ENCODE measurements at places on chromosomes 7 and 10.

DNA sequence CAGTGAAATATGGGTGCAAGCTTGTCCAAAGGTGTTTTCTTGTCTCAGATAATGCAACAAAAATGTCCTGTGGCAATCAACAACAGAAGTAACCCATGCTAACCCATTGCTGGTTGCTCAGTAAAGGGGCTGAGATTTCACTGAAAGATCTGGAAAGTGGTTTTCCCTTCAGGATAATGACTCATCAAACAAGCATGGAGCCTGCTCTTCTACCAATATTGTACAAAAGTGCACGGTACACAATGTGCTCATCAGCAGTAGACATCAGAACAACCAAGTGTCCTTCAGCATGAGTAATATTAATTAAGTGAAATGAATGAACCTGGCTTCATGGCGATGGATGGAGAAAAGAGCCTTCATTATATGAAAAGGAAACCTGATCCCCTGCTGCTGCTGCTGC, 287.1 kb upstream of the NEBL start:
- DNase-seq: no peak

GRCh38 chr10:33368086-33368485, 33.6 kb upstream of the NRP1 start:
- DNase-seq: no peak

DNA sequence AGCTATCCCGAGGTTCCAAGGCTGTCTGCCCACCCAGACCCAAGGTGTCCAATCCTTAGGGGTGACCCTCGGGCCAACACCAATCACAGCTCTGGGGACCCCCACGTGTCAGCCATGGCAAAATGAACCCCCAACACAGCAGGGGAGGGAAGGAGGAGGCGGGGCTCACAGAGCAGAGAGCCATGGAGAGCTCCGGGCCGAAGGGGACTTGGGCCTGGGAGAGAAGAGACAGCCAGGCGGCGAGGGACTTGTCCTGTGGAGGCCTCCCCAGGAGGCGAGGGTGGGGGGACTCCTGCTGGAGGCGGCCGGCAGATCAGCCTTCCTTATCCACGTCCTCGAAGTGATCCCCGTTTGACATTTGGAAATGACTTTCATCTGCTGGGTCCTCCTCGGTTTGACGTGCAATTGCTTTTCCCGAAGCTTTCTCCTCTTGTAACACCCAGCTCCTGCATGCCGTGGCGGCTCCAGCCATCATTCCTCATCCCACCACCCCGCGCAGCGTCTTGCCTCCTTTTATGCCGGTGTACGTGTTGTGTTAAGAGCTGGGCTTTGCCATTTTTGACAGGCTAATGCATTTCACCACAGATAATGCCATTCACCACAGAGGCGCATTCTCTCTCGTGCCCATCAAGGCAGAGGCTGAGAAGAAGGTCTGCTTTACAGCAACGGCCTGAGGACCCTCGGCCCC, 337.4 kb downstream of the DNAJB6 start:
- DNase-seq: no peak

GRCh38 chr7:26425655-26426054, 134.0 kb downstream of the SNX10 start:
- no peak for DNase-seq

DNA sequence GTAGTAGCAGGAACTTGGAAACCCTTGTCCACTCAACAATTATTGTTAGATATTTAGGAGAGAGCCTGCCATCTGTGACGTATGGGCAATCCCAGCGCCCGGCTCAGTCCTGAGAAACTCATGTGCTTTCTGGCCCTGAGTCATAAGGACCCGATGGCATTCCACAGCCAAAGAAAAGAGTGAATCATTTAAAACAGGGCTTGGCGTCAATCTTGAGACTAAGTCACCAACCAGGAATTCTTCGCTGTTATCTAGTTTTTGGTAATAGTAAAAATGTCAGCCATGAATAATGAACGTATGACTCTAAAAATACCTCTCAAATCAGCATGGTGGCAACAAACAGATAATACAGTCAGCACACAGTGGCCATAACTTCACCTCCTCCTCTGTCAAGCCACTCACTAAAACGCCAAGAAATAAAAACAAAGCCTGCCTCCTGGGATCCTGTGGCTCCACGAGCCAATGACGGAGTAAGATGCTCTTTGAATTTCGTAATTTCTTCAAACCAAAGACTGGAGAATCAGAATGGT, 140.8 kb downstream of the ADAM12 start:
- DNase-seq: no peak

- DNase-seq: peak; percentile 68
Measured at GRCh38 chr7:99375070-99375807, 709 bp downstream of the ARPC1B start.

Data from stimulated activated CD4-positive, alpha-beta T cell treated with anti-CD3 and anti-CD28 coated beads, Interleukin-2, amount 100 ng/mL, for 24 hours (primary cell).